Activated CD4-positive, alpha-beta T cell treated with anti-CD3 and anti-CD28 coated beads for 24 hours (primary cell): ENCODE measurements at places on chromosomes 6 and 20.

GRCh38 chr20:44073011-44073674 is 113.8 kb downstream of the JPH2 start:
- DNase-seq, result no peak

GRCh38 chr6:4294636-4295035 is 159.3 kb upstream of the ECI2 start:
- no peak for DNase-seq

DNA sequence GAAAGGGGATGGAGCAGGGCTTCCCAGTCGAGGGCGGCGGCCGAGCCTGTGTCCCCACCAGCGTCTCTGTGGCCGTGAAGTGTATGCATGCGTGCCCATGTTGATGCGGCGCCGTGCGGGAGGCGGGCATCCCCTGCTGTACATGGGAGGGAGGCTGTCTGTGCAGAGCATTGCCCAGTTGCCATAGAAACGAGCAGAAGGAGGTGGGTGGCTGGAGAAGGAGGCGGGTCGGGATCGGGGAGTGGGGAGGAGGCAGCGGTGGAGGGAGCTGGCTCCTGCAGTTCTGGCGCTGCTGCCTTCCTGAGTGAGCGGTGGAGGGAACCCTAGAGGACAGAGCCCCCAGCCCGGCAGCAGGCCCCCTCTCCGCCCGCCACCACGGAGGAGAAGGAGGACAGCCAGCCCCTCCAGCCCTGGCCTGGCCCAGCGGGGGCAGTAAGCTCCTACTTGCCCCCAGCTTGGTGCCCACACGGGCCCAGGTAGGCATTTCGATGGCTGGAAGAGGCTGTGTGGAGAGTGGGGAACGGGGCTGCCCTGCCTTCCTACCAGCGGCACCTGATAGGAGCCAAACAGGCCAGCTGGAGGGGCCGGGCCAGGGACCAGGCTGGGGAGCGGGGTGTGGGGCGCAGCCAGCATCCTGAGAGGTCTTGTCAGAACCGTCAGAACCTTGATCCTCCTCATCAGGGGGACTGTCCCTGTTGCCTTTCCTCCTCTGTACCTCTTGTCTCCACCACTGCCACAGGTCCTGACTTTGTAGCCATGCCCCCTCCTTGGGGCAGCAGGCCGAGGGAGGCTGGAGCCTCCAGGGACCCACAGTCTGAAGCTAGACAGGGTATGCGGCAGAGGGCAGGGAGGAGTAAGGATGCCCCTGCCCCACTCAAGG is 41.3 kb downstream of the SPDEF start:
- DNase-seq, result no peak

DNA sequence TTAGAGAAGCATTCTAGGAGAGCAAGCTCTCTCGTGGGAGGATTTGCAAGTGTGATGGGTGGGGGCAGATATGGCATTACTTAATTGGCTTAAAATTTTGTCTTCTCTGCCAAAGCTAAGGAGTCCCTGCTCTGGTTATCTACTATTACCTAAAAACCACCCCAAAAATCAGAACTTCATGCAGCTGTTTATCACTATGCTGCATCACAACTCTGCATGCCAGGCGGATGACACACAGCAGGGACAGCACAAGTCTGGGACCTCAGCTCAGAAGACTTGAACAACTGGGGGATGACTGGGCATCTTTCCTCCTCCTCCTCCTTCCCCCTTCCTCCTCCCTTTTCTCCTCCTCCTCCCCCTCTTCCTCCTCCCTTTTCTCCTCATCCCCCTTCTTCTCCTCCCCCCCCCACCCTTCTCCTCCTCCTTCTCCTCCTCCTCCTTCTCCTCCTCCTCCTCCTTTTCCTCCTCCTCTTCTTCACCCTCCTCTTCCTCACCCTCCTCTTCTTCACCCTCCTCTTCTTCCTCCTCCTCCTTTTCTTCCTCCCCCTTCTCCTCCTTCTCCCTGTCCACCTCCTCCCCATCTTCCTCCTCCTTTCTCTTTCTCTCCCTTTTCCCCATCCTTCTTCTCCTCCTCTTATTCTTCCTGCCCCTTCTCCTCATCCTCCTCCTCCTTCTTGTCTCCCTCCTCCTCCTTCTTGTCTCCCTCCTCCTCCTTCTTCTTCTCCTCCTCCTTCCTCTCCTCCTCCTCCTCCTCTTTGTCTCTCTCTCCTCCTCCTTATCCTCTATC is 218.6 kb upstream of the PMEPA1 start:
- DNase-seq, result no peak

DNA sequence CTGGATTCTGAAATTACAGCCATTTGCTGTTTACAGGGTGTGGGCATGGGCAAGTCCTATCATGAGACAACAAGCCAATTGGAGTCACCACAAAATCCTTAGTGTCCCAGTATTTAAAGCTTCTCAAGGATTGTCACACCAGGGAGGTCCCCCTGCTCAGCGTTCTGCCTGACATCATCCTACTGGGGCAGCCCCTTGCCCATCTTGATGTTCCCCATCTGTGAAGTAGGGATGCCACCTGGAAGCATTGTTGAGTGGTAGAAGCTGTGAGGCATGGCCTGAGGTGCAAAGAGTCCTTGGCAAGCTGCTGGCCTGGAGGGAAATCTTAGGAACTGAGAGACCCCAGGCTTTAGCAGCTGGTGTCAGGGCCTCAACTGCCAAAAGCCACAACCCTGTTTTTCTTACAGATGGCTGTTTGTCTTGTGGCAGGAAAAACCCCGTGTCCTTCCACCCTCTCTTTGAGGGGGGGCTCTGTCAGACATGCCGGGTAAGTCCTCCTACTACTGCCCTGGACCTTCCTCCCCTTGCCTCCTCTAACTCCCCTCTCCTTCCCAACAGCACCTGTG is 23.3 kb upstream of the MAPRE1 start:
- no peak for DNase-seq

DNA sequence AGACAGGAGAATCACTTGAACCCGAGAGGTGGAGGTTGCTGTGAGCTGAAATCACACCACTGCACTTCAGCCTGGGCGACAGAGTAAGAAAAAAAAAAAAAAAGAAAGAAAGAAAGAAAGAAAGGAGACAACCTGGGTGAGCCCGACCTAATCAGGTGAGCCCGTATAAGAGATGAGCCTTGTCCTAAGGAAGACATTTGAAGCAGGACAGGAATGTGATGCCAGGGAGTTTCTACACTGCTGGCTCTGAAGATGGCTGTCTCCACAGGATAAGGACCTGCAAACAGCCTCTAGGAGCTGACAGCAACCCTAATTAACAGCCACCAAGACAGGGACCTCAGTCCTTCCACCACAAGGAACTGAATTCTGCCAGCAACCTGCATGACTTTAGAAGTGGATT is 41.9 kb downstream of the NHLRC1 start:
- DNase-seq, result no peak

DNA sequence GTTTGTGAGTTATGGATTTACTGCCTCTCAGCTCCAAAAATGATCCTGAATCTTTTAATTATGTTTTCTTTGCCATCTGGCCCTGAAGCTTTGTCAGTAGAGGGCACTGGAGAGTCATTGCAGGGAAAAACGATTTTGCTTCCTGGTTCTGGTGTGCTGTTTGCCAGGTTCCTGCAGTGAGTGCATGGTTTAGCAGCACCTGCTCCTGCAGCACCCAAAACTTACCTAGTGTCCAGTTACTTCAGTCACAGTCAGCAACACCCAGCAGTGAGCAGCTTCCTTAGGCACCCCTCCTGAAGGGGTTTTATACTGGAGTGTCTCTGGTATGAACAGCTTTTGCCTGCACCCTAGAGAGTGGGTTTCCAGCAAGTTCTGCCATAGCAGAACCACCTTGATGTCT is 6.0 kb upstream of the TRIM26 start:
- DNase-seq, result no peak

DNA sequence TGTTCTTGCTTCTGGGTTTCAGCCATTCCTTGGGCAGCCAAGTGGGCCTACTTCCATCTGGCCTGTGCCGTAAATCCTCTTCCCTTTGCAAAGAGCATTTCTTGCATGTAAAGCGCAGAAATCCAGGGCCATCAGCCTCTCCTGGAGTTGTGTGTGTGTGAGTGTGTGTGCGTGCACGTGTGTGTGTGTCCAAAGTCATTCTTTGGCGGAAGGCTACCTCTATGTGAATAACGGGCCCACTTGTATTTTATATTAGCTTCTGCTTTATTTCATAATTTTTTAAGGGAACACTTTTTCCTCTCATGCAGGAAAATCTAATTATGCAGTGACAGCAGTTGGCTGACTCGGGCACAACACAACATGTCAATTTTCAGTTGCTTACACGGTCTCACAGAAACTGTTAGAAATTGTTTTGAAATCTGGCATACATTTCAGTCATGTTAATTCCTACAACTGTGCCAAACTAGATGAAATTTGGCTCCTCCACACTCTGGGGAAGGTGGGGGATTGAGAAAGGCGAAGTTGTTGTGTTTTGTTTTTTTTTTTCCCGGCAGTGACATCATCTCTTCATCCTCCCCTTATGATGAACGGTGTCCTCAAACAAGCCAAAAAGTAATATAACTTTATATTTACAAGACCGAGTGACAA is 223.7 kb upstream of the TSHZ2 start:
- no peak for DNase-seq

DNA sequence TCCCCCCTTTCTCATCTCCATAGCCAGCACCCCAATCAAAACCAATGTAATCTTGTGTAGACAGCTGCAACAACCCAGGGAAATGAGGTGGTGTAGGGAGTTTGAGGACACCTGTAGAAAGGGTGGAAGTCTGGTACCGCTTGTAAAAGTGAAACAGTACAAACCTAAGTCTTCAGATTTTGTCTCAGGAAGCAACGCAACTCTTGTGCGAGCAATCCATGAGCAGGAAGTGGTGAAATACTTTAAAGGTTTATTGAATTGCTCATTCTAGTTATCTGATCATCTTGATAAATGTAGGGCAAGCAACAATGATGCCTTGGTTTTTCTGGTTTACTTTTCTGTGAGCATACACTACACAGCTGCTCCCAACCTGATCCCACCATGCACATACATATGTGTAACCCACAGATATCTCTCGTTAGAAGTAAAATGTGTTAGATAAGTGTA is 71.1 kb upstream of the THEMIS start:
- DNase-seq, result no peak

DNA sequence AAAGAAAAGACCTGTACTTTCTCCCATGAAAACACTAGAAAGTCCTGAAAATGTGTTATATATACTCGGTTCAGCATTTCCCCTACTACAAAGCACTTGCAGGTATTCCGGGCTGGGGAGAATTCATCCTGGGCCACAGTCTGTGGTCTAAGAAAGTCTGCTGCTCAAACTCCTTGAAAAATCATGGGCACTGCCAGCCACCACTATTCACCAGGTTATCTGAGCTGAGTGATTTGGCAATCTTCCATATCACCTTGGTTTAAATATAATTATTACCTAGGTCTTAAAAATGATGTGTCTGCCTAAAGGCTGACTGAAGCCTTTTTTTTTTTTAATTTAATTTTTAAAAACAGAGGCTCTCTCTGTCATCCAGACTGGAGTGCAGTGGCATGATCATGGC is 11.3 kb downstream of the FKBP5 start:
- no peak for DNase-seq

- DNase-seq, result peak; percentile 55
Observed at GRCh38 chr20:38633577-38634093, 32.0 kb downstream of the ARHGAP40 start.

DNA sequence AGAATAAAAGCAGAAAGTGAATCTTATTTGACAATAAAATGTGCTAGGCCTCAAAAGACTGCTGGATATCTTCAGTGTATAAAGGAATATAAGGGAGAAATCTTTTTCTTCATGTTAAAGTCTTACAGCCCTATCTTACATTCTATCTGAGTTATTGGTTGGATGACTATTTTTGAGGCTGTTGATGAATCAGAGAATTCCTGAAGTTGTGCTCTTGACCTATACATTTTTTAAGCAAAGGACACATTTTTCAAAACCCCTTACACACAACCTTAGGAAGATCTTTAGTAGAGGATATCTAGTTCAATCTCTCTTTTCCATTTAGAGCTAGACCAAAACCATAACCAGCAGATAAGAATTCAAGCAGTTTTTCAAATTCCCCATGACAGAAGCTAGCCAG is 10.9 kb upstream of the CGA start:
- DNase-seq, result no peak

DNA sequence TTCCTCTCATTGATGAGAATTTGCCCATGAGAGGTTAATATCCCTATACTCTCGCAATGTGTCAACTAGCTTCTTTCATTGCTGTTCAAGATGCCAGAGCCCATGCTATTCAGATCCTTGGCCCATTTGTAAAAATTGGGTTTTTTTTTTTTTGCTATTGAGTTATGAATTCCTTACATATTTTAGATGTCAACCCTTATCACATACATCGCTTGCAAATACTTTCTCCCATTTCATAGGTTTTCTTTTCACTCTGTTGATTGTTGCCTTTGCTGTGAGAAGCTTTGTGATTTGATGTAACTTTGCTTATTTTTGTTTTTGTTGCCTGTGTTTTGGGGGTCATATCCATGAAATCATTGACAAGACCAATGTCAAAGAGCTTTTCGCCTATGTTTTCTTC is 32.2 kb upstream of the IPCEF1 start:
- DNase-seq, result no peak

- DNase-seq, result no peak
Observed at GRCh38 chr20:16257021-16257420, 316.2 kb downstream of the KIF16B start.

DNA sequence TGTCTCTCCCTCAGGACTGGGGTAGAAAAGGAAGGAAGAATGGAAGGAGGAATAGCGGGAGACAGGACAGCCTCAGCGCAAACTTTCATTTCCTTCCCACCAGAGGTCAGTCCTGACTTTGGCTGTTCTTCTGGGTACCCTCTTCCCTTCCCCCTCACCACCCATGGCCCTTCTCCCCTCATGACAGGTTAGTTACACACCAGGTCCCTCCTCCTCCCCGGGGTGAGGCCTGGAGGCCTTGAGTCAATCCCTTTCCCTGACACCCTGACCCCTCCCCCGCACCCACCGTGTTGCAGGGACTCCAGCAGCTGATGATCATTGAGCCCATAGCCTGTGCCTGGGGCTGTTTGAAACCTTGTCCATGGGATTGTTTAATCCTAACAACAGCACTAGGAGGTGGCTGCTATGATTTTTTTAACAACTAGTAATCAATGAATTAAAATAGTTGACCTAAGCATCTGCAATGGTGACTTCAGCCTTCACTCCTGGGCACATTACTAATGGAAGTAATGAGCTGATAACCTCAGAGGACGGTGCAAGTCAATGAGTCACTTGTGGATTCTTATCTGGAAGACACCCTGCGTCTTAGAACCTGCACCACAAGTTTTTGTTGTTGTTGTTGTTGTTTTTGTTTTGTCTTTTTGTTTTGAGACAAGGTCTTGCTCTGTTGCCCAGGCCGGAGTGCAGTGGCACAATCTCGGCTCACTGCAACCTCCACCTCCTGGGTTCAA is 46.6 kb upstream of the CCDC167 start:
- DNase-seq, result no peak

DNA sequence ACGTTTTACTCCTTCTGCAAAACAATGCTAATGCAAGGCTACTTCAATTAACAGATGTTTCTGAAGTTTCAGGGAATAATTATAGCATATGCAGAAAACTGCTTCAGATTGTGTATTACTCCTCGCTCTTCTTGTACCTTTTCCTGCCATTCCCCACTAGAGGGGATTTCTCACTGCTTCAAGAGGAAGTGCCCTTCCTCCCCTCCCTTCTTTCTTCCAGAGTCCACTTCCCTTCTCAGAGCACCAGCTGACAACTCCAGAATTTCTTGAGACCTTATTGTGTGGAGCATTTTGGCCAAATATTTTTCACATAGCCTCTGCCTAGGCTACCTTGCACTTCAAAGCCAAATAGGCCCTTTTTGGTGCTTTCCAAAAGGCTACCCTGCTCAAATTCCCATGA is 12.7 kb upstream of the MCUR1 start:
- no peak for DNase-seq
